Pericardium fibroblast (primary cell): ENCODE measurements at places on chromosomes 2 and 18. TPM values are rescaled to one million over a fixed set of nuclear protein-coding genes. Genes with fewer than 3 reads are reported as not detected.

Gene SLC25A12
- total RNA-seq, result 11.0 and 19.1 TPM in 2 replicates

Gene TGFA
- total RNA-seq, result not detected in 2 replicates

Gene TMEM200C
- 1.2 TPM in 1 of 2 replicates, not detected in the other for total RNA-seq

Gene CD28
- total RNA-seq, result 0.12 TPM in 1 of 2 replicates, not detected in the other

Gene RAB27B
- 0.93 and 1.9 TPM in 2 replicates for total RNA-seq

Gene AQP12B
- not detected in 2 replicates for total RNA-seq

Gene CIDEA
- not detected in 2 replicates for total RNA-seq

Gene ASB18
- not detected in 2 replicates for total RNA-seq

Gene FRZB
- total RNA-seq, result 0.60 and 0.82 TPM in 2 replicates

Gene ATP6V1B1
- total RNA-seq, result 0.51 and 0.93 TPM in 2 replicates

Gene AGAP1
- total RNA-seq, result 11.7 and 16.3 TPM in 2 replicates

Gene KCNS3
- 1.2 TPM in 1 of 2 replicates, not detected in the other for total RNA-seq

Gene CCDC138
- 3.0 and 3.3 TPM in 2 replicates for total RNA-seq

Gene RUFY4
- total RNA-seq, result not detected in 2 replicates

Gene PTPRN
- 4.6 and 6.0 TPM in 2 replicates for total RNA-seq

Gene IKZF2
- 3.7 and 11.3 TPM in 2 replicates for total RNA-seq

Gene POLE4
- 28.7 and 63.0 TPM in 2 replicates for total RNA-seq

Gene LTBP1
- total RNA-seq, result 27.4 and 55.7 TPM in 2 replicates

Gene PSTPIP2
- total RNA-seq, result 1.5 and 4.3 TPM in 2 replicates

Gene CRACDL
- total RNA-seq, result under 0.01 and 0.12 TPM in 2 replicates

Gene PPP3R1
- 16.9 and 18.5 TPM in 2 replicates for total RNA-seq

Gene DSC1
- under 0.01 TPM in 1 of 2 replicates, not detected in the other for total RNA-seq

Gene GRB14
- 1.4 and 2.3 TPM in 2 replicates for total RNA-seq

Gene SULT1C4
- total RNA-seq, result not detected in 2 replicates

Gene ANKRD29
- 0.82 and 1.7 TPM in 2 replicates for total RNA-seq

Gene FAM161A
- 0.70 and 2.3 TPM in 2 replicates for total RNA-seq

Gene APOB
- under 0.01 and 0.12 TPM in 2 replicates for total RNA-seq

Gene COL3A1
- 8,532 and 10,505 TPM in 2 replicates for total RNA-seq

Gene TBR1
- total RNA-seq, result not detected in 2 replicates

Gene DTNA
- total RNA-seq, result 6.7 and 16.1 TPM in 2 replicates

Gene FIGN
- 0.09 and 1.3 TPM in 2 replicates for total RNA-seq

Gene ARHGAP25
- 1.8 and 6.4 TPM in 2 replicates for total RNA-seq

Gene INHA
- total RNA-seq, result 1.1 TPM in 1 of 2 replicates, not detected in the other

Gene GRP
- total RNA-seq, result not detected in 2 replicates
